ACHN (cell line): ENCODE measurements at places on chromosomes 2 and 18.

GRCh38 chr2:100222844-100223243, 80.5 kb upstream of the AFF3 start:
- no peak for DNase-seq

DNA sequence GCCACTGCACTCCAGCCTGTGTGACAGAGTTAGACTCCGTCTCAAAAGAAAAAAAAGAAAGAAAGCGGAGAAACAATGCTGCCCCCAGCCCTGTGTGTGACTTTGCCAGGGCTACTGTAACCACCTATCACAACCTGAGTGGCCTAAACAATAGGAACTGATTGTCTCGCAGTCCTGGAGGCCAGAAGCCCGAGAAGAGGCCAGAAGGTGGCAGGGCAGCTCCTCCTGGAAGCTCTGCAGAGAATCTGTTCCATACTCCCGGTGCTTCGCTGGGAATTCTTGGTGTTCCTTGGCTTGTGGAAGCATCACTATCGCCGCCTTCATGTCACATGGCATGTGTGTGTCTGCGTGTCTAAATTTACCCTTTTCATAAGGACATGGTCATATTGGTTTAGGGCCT, 14.4 kb upstream of the RAB17 start:
- DNase-seq = peak; percentile 45

- DNase-seq = no peak
Observed at GRCh38 chr2:236215196-236215595, 47.0 kb upstream of the GBX2 start.

DNA sequence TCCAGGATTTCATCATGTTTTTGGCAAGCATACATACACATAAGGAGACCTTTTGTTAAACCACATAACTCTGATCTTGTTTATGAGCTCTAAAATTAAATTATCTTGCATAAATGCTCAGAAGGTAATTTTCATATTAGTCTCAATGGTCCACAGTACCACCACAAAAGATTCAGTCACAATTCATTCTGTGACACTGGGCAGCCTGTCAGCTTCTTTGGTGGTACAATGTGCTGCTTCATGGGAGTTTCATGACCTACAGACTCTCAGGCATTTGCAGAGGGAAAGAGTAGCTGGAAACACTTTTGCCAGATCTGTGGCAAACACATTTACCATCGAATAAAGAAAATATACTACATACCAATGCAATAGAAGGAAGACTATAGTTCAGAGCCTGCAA, 51.3 kb upstream of the ZNF397 start:
- DNase-seq = no peak

- DNase-seq = no peak
Observed at GRCh38 chr2:43415592-43415991, 180.2 kb downstream of the THADA start.

GRCh38 chr18:45056926-45057325, 376.2 kb downstream of the SETBP1 start:
- no peak for DNase-seq
